T-cell (primary cell): ENCODE measurements at places on chromosomes 4 and X. TPM values are rescaled to one million over a fixed set of nuclear protein-coding genes. Genes with fewer than 3 reads are reported as not detected.

- H3K27ac ChIP-seq = no peak overlapping the region
- H3K27me3 ChIP-seq = peaks cover 20% of the 10 kb centered on the region
- H3K36me3 ChIP-seq = no peaks in the 10 kb centered on the region
- DNase-seq = no peak
These were observed 8.8 kb downstream of the RGS12 start for GRCh38 chr4:3301450-3302172.

GRCh38 chr4:52250154-52250553 lies 199.1 kb downstream of the SPATA18 start:
- H3K4me1 ChIP-seq = no peaks in the 10 kb centered on the region
- no peak overlapping the region for H3K4me3 ChIP-seq
- no peaks in the 10 kb centered on the region for H3K27me3 ChIP-seq
- H3K27ac ChIP-seq = no peak overlapping the region

DNA sequence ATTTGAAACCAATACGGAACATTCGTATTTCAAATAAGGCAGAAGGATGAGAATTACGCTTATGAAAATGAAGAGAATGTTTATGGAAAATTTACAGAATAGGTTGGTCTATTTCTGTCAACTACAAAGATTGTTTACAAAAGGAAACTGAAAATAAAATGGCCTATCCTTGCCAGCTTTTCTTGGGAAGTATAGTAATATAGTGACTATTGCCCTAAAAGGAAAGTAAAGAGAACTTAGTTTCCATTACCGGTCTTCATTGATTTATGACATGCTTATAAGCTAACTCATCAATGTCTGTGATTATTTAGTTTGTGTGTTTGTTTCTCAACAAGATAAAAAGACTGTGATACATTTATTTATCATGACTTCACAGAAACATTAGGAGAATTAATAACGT lies 2.9 kb upstream of the SPRY1 start:
- H3K27ac ChIP-seq = no peak overlapping the region
- no peaks in the 10 kb centered on the region for H3K36me3 ChIP-seq
- H3K4me3 ChIP-seq = no peak overlapping the region
- H3K4me1 ChIP-seq = peaks cover 18% of the 10 kb centered on the region
- H3K27me3 ChIP-seq = peaks cover 12% of the 10 kb centered on the region

DNA sequence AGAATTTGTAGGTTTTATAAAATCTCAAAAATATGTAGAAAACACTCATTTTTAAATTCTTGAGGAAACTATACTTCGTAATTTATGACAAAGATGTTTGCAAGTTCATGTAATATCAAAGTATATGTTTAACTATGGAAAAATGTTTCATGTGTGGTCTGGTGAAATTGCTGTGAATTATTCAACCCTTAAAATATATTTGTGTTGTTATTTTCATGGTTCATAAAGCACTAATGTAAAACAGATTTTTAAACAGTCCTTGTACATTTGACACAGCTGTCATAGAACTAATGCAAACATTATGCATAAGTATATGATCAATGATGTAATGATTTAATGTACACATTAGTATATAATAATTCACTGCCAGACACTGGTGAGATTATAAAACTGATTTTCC lies 83.1 kb upstream of the ARSJ start:
- no peak overlapping the region for H3K27ac ChIP-seq
- no peaks in the 10 kb centered on the region for H3K4me1 ChIP-seq
- no peaks in the 10 kb centered on the region for H3K36me3 ChIP-seq
- H3K27me3 ChIP-seq = no peaks in the 10 kb centered on the region
- DNase-seq = no peak

GRCh38 chrX:3440981-3441380 lies 94.5 kb upstream of the MXRA5 start:
- H3K36me3 ChIP-seq = no peaks in the 10 kb centered on the region
- H3K27me3 ChIP-seq = no peaks in the 10 kb centered on the region
- no peaks in the 10 kb centered on the region for H3K4me1 ChIP-seq
- DNase-seq = no peak
- H3K27ac ChIP-seq = no peak overlapping the region
- H3K4me3 ChIP-seq = no peak overlapping the region

DNA sequence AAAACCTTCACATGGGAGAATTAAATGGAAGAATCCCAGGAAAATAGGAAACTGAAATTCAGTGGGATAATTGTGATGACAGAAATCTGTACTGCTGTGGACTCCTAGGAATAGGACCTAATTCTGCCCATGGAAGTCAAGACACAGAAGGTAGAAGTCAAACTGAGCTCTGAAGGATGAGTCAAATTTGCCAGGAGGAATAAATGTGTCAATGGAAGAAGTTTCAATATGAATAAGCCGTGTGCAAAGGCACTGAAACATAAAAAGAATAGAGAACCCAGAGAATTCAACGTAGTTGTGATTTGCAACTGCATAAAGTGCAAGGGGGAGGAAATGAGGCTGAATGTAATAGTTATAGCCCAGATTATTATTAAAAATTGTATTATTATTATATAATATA lies 11.6 kb downstream of the ENAM start:
- no peak for DNase-seq
- no peak overlapping the region for H3K27ac ChIP-seq

DNA sequence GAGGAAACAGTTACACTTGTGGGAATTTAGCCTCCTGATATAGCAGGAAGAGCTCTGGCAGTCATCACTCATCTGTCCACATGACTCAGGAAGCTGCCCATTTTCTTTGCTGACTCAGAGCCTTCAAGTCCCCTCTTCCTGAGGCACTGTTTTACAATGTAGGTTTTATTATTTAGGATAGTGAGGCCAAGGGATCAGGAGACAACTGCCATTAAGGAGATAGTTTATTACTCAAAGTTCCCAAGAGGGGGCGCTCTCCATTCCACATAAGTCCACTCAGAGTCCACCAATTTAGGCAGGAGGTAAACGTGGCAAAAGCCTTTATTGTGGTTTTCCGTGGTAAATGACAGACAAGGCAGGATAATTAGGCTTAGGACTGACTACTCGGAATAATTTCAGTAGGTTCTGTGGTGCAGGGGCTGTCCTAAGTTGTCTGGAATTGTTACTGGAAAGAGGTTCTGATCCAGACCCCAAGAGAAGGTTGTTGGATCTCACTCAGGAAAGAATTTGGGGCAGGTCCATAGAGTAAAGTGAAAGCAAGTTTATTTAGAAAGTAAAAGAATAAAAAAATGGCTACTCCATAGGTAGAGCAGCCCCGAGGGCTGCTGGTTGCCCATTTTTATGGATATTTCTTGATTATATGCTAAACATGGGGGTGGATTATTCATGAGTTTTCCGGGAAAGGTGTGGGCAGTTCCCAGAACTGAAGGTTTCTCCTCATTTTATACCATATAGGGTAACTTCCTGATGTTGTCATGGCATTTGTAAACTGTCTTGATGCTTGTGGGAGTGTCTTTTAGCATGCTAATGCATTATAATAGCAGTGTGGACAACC lies 96.0 kb upstream of the RAB40AL start:
- no peak for DNase-seq
- no peaks in the 10 kb centered on the region for H3K27me3 ChIP-seq
- H3K4me1 ChIP-seq = no peaks in the 10 kb centered on the region
- no peaks in the 10 kb centered on the region for H3K36me3 ChIP-seq
- H3K27ac ChIP-seq = no peak overlapping the region

DNA sequence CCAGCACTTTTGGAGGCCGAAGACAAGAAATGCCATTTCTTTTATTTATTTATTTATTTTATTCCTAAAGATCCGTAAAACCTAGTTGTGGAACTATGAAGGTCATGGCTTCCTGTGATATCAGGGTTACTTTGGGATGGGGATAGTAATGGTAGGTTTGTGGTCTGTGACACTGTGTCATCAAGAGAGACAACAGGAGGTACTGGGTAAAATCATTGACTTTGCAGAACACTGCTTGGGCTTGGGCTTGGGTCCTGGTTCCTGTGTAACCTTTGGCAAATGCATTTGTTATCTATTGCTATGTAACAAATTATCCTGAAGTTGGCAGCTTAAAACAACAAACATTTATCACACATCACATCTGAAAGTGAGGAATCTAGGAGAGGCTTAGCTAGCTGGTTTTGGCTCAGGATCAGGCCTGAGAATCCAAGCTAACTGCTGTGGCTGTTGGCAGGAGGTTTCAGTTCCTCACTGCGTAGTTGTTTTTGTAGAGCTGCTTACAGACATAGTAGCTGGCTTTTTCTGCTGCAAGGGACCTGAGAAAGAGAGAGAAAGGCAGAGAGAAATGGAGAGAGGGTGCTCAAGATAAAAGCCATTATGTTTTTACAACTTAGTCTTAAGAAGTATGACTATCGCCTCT lies 576.4 kb upstream of the SLIT2 start:
- H3K36me3 ChIP-seq = no peaks in the 10 kb centered on the region
- no peaks in the 10 kb centered on the region for H3K4me1 ChIP-seq
- no peaks in the 10 kb centered on the region for H3K27me3 ChIP-seq
- H3K4me3 ChIP-seq = no peak overlapping the region
- no peak overlapping the region for H3K27ac ChIP-seq

DNA sequence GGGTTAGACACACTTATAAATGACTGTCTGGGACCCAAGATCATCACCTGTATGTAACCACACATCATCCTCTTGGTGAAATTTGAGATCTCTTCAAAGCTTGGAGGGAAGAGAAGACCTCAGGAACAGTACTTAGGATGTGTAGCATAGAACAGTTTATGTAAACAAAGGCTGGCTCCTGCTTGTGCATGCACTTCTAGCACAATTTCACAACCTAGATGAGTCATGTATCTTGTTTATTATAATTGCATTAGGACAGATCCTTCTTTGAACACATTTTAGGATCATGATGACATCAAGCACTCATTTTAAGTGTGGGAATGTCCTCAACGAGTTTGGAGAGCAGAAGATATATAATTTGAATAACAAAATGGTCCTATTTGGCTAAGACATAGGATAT lies 26.3 kb upstream of the ZMAT1 start:
- H3K27me3 ChIP-seq = no peaks in the 10 kb centered on the region
- no peak overlapping the region for H3K4me3 ChIP-seq
- H3K36me3 ChIP-seq = no peaks in the 10 kb centered on the region

GRCh38 chr4:139202991-139203390 lies 26.0 kb upstream of the ELF2 start:
- H3K4me3 ChIP-seq = no peak overlapping the region
- DNase-seq = no peak
- no peaks in the 10 kb centered on the region for H3K27me3 ChIP-seq
- H3K36me3 ChIP-seq = no peaks in the 10 kb centered on the region
- H3K27ac ChIP-seq = no peak overlapping the region

DNA sequence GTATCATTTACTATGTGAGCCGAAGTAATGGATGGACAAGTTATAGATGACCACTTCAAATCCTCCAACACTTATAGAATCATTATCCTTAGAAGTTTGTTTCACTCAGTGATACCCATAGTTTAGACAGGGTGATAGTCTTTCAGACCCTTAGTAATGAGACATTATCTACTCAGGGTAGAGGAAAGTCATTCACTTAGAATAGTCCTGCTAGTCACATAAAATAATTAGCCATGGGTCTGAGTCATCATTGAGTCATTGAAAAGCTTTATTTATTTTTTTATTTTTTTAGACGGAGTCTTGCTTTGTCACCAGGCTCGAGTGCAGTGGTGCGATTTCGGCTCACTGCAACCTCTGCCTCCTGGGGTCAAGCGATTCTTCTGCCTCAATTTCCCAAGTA lies 321.7 kb upstream of the FSTL5 start:
- H3K27me3 ChIP-seq = no peaks in the 10 kb centered on the region
- H3K36me3 ChIP-seq = no peaks in the 10 kb centered on the region
- H3K27ac ChIP-seq = no peak overlapping the region
- DNase-seq = no peak
- H3K4me1 ChIP-seq = no peaks in the 10 kb centered on the region

GRCh38 chr4:141065872-141066271 lies 67.4 kb downstream of the RNF150 start:
- no peaks in the 10 kb centered on the region for H3K36me3 ChIP-seq
- H3K4me1 ChIP-seq = no peaks in the 10 kb centered on the region
- no peak overlapping the region for H3K27ac ChIP-seq
- DNase-seq = no peak

GRCh38 chrX:108223585-108223984 lies 132.0 kb downstream of the ATG4A start:
- no peak for DNase-seq
- no peaks in the 10 kb centered on the region for H3K4me1 ChIP-seq
- no peaks in the 10 kb centered on the region for H3K36me3 ChIP-seq
- no peaks in the 10 kb centered on the region for H3K27me3 ChIP-seq
- no peak overlapping the region for H3K27ac ChIP-seq
- no peak overlapping the region for H3K4me3 ChIP-seq

DNA sequence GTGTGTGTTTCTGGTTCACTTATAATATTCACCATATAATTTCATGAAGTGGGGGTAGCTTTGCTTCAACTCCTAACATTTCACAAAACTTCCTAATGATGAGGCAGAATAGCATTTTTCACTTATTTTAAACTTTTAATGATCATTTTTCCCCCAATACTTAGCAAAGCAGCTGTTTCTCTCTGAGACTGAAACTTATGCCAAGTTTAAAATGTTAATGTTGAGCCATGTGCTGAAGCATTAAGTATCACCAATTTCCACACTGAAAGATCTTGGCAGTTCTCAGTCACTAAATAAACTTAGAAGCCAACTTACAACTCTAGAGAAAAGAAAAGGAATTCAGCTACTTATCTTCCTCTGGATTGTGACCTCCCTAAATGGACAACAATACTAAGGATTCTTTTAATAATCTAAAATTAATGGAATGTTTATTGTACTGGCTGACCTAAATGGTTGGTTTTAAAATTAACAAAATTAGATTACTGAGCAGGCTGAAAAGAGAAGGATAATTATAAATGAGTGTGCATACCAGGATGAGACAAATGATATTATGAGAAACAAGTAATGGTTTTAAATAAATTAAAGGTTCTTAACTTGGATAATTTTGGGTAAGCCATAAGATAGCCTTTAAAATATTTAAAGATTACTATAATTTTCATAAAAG lies 1429.4 kb upstream of the ADGRL3 start:
- no peaks in the 10 kb centered on the region for H3K27me3 ChIP-seq
- H3K27ac ChIP-seq = no peak overlapping the region
- no peak for DNase-seq
- H3K36me3 ChIP-seq = no peaks in the 10 kb centered on the region
- no peak overlapping the region for H3K4me3 ChIP-seq

- no peaks in the 10 kb centered on the region for H3K27me3 ChIP-seq
- H3K4me1 ChIP-seq = no peaks in the 10 kb centered on the region
- no peak overlapping the region for H3K27ac ChIP-seq
- DNase-seq = no peak
- no peak overlapping the region for H3K4me3 ChIP-seq
- no peaks in the 10 kb centered on the region for H3K36me3 ChIP-seq
These were observed 249.7 kb upstream of the TET2 start for GRCh38 chr4:104896660-104897645.

GRCh38 chrX:135295238-135295943 lies 13.9 kb upstream of the ETDC start:
- DNase-seq = peak; percentile 59
- no peaks in the 10 kb centered on the region for H3K27me3 ChIP-seq
- H3K36me3 ChIP-seq = no peaks in the 10 kb centered on the region
- H3K27ac ChIP-seq = peak overlapping the region; percentile 72
- peaks cover 7% of the 10 kb centered on the region for H3K4me1 ChIP-seq

- H3K27me3 ChIP-seq = no peaks in the 10 kb centered on the region
- H3K4me1 ChIP-seq = no peaks in the 10 kb centered on the region
- no peak for DNase-seq
- peaks cover 18% of the 10 kb centered on the region for H3K36me3 ChIP-seq
- H3K4me3 ChIP-seq = no peak overlapping the region
- H3K27ac ChIP-seq = no peak overlapping the region
These were observed 48.8 kb downstream of the PCGF3 start for GRCh38 chr4:754221-755120.

Gene XAGE1B
- not detected for total RNA-seq

Gene GYG2
- not detected for total RNA-seq

Gene PAK3
- 0.66 TPM for total RNA-seq

Gene AFF1
- 65.3 TPM for total RNA-seq

Gene FANCB
- total RNA-seq = 3.2 TPM

Gene CLGN
- total RNA-seq = not detected

Gene USP26
- total RNA-seq = not detected
